ENCODE measurements at places on chromosomes 3 and 15.

DNA sequence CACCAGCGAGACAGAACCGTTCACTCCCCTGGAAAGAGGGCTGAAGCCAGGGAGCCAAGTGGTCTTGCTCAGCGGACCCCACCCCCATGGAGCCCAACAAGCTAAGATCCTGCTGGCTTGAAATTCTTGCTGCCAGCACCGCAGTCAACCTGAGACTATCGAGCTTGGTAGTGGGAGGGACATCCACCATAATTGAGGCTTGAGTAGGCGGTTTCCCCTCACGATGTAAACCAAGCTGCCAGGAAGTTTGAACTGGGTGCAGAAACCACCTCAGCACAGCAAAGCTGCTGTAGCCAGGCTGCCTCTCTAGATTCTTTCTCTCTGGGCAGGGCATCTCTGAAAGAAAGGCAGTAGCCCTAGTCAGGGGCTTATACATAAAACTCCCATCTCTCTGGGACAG is 151.0 kb downstream of the MBNL1 start:
- DNase-seq, result no peak

- DNase-seq, result no peak
Measured at GRCh38 chr3:175316799-175317198, 457.7 kb downstream of the NAALADL2 start.

DNA sequence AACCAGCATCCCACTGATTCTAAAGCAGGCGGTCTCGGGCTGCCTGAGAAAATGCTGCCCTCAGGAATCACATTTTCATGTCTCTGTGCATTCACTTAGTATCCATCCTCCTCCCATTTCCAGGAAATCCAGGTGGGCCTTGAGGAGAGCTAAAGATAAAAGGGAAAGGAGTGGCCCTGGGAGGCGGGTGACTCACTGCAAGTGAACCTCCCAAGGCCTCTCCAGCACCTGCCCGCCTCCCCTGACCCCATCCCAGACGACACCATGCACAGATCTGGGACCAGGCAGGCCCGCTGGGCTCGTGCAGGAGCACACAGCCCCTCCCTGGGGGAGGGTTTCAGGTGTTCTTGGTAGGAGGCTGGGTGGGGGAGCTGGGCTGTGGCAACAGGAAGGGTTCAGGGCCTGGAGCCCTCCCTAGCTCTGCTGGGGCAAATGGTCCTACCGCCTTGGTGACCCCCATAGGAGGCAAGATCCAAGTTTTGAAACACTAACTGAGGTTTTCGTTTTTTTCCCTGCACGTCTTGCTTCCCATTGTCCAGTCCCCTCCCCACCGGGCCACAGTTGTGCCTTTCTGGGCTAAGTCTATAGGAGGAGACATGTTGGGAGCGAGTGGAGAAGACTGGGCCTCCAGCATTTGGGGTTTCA is 22.2 kb downstream of the MELTF start:
- no peak for DNase-seq

GRCh38 chr3:38130631-38131065 is 6.3 kb downstream of the ACAA1 start:
- DNase-seq, result no peak

DNA sequence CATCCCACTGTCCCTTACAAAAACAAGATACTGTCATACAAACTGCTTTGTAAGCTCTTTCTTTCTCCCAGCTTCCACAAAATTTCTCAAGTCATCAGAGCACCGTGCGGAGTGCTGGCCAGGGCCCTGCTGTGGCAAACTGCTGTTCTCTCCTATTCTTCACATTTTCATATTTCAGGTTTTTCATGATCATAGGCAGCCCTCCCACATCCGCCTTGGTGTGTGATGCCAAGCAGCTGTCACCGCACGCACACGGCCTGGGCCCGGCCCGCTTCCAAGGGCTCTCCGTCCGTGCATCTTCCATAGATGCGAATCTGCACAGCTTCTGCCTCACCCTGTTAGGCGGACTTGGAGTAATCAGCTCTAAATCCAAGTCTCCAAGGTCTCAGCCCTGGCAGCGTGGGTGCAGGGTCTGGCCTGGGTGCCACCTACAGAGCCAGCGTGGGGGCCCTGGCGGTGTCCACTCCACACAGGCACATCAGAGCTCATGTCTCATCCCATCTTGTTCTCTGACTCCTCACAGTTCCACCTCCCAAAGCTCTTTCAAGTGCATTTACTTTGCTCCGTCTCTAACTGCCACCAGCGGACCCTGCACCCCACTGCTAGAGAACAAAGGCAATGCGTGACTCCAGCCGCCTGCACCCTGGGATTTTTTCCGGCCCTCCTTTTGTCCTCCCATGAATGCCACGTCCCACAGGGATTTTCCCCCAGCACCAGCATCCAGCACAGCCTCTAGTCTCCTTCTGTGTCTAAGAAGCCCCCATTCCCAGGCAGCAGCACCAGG is 27.2 kb downstream of the CYFIP1 start:
- peak; percentile 22 for DNase-seq

DNA sequence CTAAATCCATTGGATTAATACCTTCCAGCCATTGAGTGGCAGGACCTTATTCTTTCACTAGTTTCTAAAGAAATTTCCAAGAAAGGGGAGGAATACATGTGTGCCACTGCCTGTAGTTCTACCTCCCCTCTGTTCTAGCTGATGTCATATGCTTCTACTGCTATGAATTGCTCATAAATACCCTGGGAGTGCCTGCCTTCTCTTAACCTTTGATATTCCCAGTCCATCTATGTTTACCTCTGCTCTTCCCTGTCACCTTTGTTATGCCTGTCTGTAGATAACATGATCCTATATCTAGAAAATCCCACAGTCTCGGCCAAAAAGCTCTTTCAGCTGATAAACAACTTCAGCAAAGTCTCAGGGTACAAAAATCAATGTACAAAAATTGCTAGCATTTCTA is 486.9 kb upstream of the ARRDC4 start:
- no peak for DNase-seq

- DNase-seq, result peak; percentile 39
Measured at GRCh38 chr15:74955796-74956647, 550 bp downstream of the RPP25 start.

DNA sequence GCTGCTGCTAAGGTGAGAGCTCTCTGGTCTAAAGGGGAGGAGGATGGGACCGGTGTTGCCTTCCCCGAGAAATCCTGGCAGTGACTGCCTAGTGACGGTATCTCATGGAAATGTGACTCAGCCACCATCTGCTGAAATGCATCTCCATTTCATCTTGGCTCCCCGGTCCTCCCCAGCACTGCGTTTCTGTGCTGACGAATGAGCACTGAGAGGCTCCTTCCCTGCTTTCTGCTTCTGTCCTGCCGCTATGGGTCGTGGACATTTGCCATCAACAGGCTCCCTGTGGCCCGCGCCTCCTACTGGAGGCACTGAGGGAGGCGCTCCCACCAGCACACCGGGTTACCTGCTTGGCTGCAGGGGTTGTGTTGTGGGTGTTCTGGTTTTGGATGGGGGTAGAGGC is 13.5 kb upstream of the SEC13 start:
- no peak for DNase-seq

- DNase-seq, result no peak
Measured at GRCh38 chr3:101262393-101263240, 57.8 kb downstream of the IMPG2 start.

- DNase-seq, result no peak
Measured at GRCh38 chr3:44927371-44927770, 48.6 kb downstream of the ZDHHC3 start.

DNA sequence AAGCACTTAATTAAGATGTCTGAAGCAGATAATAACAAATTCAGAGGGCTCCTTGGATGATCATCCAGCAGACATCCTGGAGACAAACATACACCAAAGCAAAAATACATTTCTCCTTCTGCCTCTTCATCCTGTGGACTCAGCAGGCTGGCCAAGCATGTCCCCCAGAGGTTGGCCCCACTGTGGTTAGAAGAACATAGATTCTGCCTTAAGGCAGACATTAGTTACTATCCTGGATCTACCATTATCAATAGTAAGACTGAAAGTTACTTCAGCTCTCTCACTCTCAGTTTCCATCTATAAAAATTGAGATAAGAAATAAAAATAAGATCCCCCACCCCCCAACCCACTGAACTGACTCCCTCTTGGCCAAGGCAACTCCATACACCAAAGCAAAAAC is 28.6 kb upstream of the TGFBR2 start:
- no peak for DNase-seq

- DNase-seq, result no peak
Measured at GRCh38 chr3:63951492-63952247, 39.5 kb upstream of the SCAANT1 start.

DNA sequence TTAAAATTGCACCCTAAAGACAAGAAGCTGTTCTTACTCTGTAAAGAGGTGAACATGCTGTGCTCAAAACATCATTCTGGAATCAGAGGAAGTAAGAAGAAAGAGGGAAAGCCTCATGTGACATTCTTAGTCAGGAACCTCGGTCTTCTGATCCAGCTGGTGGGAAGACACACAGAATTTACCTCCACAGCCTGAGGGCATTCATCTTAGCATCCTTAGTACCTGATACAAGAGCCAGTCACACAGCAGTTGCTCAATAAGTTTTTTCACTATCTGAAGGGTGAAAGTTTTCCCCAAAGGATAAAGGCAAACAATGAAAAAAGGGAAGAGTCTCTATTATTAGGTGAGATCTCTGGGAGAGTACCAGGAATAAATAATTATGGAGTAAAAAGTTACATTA is 116.8 kb downstream of the SEMA6D start:
- no peak for DNase-seq

GRCh38 chr3:81339040-81339845 is 422.2 kb downstream of the GBE1 start:
- DNase-seq, result no peak

DNA sequence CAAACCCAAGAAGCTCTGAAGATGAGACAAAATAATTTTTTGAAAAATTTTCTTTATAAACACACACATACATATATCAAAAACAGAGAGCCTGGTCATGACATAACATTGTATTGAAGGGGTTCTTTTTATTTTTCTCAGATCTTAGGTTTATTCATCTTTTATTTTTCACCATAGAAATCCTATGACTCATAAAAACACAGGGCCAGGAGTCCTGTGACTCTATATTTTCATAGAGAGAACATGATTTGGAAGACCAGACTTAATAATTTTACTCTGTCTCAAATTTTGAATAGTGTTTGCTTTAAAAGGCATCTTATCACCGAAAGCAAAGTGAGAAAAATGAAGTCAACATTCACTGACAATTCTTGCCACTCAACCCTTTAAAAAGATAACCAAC is 57.7 kb downstream of the SUCNR1 start:
- no peak for DNase-seq

- DNase-seq, result no peak
Measured at GRCh38 chr3:68271145-68271544, 616.7 kb upstream of the SUCLG2 start.

DNA sequence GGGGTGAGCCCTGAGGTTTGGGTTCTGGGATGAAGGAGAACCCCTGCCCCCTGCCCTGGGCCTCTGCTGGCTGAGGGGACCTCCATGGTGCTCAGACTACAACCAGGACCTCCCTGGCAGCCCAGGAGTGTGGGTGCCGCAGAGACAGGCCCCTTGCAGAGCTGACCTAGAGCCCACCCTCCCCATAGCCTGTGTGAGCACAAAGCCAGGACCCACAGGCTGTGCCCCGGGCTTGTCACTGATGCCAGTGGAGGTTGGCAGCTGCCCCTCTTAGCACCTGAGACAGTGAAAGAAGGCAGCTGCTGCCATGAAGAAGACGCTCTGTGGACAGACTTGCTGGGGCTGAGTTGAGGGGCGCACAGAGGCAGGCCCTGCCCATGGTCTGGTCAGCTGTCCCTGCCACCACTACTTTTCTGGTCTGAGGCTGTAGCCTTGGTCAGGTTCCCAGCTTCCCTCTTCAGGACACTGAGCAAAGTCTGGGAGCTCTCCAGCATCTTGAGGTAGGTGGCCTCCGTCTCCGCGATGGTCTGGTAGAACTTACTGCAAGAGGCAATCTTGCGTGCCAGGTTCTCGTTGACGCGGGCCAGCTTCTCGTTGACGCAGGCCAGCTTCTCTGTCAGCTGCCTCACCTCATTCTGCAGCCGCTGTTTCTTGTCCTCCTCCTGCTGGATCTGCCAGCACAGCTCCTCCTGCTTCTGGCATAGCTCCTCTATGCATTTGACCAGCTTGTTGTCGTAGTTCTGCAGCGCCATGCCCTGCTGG is 23.0 kb downstream of the USP4 start:
- no peak for DNase-seq

- no peak for DNase-seq
Measured at GRCh38 chr3:44186111-44186672, 55.5 kb upstream of the TOPAZ1 start.

GRCh38 chr15:65875458-65875857 is 6.2 kb downstream of the RAB11A start:
- DNase-seq, result no peak

DNA sequence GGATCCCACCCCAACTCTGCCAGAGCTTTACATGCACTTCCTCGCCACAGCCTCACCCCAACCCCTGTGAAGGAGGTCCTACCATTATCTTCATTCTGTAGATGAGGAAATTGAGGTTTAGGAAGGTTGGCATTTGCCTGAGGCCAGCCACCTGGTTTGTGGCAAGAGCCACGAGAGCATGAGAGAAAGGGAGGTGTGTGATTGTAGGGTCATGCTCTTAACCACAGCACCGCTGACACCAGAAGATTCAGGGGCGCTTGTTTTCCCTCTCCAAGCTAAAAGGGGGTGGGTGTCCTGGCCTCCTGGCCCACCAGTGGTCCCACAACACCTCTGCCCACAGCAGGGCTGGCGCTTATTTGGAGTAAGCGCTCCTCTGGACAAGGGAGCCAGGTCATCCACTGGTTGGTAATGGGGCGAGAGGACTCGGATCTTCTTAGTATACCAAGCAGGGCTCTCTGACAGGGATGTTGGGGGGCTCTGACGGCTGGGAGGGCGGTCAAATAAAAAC is 691 bp downstream of the RHCG start:
- no peak for DNase-seq

GRCh38 chr3:121126033-121126706 is 218.2 kb downstream of the STXBP5L start:
- no peak for DNase-seq

- no peak for DNase-seq
Measured at GRCh38 chr15:62280625-62281024, 115.5 kb upstream of the C2CD4B start.

GRCh38 chr3:55484801-55485791 is 2.0 kb downstream of the WNT5A start:
- no peak for DNase-seq

DNA sequence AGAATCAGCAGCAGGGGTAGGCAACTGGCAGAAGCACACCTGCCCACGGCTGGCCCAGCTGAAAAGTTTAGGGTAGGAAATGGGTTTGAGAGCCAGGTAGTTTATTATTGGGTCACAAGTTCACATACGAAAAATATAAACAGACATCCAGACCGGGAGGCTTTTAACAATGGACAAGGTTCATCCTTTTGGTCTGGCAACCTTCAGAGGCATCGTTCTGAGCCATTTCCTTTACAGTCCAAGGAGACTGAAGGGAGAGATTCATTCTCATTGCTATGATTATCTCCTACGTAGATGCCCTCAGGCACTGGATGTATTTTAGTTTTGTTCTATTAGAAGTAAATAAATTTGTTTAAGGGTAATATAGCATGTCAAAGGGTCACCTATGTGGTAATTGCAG is 248.0 kb upstream of the THBS1 start:
- no peak for DNase-seq
